ENCODE measurements at places on chromosomes 6 and 20.

DNA sequence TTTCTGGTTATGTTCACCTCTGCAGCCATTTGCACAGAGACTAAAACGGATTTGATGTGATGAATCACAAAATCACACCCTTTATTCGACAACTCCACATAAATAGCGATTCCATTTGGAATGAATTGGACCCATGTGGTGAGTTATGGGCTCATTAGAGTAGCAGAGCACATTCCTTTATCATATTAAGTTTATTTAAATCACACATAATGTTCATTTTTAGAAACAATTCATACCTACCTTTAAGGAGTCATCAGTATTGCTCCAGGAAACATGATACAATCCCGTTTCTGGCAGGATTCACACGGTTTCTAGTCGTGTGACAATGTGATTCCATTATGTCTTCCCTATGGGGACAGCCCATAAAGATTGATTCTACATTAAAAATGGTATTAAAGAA lies 303.5 kb downstream of the CDH4 start:
- peak; percentile 15 for DNase-seq

DNA sequence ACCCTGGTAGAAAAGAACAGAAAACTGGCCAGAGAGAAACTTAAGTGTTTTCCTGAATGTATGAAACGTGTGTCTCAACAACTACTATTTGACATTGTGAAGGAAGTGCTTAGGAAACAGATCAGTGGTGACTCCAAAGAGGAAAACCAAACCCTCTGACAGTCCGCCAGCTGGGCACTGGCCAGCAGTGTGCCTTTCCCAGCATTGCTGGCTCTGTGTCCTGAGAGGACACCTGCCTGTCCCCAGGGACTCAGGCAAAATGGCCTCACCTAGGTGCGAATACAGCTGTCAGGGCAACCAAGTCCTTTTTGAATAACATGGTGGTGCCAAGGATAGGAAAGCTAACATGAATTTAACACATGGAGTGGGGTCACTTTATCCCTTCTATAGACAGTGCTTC lies 72.5 kb downstream of the NDUFAF5 start:
- no peak for DNase-seq

- no peak for DNase-seq
Measured at GRCh38 chr6:2503816-2504494, 246.8 kb downstream of the MYLK4 start.

DNA sequence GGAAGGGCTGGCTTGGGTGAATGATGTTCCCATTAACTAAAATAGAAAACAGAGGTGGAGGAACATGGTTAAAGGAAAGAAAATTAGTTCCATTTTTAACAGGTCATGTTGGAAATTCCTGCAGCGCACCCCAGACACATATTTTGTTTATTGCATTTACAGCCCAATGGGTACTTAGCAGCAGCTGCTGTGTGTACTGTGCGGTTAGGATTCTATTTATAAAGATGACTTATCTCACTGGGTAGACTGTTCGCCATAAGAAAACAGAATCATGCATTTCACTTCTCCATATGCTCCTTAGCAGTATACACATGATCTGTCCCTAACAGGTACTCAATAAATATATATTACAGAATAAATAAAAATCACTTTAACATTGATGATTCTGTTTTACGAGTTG lies 135.8 kb downstream of the SLC35F1 start:
- no peak for DNase-seq

DNA sequence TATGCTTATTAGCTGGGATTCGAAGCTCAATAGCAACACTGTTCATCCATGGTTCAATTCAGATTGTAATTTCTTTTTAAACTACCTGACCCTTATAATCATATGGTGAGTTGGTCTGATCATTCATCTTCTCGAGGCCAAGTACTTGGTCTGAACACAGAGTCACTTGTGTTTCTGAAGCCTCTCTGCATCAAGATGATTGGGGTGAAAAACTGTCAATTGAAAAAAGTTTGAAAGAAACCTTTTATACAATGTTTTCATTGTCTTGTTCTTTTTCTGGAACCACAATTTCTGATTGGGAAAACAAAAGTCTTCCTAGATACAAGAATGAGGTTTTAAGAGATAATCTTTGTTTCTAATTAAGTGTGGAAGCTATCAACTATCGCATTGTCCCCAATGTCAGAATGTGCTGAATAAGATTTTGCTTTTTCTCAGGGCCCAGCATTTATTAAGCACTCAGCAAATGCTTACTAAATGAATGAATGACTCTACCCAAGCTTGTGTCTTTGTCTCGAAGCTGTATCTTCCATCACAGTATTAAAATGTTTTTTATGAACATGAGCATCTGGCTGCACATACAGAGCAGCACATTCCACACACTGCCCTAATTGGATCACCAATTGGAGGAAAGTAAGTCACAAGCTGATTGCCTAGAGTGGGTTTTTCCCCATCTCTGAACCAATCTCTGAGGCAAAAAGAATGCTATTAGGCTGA lies 45.0 kb upstream of the MOXD1 start:
- no peak for DNase-seq

- peak; percentile 66 for DNase-seq
Measured at GRCh38 chr6:21873562-21873961, 280.0 kb downstream of the SOX4 start.

- no peak for DNase-seq
Measured at GRCh38 chr6:158755636-158756035, 63.5 kb downstream of the EZR start.

GRCh38 chr20:5364997-5365597 lies 48.3 kb upstream of the PROKR2 start:
- DNase-seq: no peak

- DNase-seq: no peak
Measured at GRCh38 chr20:51385646-51386530, 156.6 kb downstream of the NFATC2 start.

DNA sequence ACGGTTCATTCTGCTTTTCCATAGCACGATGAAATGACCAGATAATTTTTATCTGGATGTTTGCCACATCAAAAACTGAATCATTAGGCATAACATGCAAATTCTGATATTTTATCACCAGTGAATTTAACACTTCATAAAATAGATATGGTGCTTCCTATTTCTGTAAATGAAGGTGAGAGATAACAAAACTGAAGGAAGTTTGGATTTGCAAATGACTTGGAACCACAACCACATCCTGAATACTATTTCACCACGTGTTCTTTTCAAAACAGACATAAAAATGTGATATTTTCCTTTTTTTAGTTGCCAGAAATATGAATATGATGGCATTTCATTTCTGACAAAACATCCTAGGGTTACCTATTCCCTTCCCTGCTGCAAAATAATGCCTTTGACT lies 146.1 kb downstream of the EDN1 start:
- no peak for DNase-seq

DNA sequence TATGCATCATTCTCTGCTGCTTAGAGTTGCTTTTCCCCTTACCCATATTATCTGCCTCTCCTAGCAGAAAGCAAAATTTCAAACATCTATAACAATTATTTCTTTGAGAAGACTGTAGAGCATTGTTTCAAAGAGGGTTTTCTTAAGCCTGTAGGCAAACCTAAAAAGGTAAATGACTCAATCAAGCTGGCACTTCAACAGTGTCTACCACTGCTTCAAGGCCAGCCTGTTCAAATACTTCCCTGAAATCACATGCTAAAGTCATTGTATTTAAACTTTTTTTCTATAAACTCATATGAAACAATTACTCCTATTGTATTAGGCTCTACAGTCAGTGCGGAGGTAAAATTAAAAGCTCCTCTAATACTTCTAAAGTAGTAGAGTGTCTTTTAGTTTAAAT lies 87.1 kb downstream of the OGFRL1 start:
- DNase-seq: no peak

DNA sequence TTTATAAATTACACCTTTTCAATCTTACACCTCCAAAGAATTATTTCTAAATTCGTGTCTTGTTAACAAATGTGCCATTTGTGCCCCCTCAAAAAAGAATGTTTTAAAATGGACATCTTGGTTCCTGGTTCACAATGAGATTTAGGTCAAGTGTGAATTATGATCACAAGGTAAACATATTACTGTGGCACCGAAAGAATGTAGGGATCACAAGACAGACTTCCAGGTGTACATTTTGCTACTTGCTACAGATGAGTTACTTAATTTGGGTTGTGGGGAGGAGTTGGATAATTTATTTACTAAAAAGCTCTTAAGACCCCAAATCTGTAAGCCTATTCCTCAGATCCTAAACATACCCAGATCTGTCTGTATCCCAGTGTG lies 25.0 kb upstream of the ADTRP start:
- no peak for DNase-seq

DNA sequence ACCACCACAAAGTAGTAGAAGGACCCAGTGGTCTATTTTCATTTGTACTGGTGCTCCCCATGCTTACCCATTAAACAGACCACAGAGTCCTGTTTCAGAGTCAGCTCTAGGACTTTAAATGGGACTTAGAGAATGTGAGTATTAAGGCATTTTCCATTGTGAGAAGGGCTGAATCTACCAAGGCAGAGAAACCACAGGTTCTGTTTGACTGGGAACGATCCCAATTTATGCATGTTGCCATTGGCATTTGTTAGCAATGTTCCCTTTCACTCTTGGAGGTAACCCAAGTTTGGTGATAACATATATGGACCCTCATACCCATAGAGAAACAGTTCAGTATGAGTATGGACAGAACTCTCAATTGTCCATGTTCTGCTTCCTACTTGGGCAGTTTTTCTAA lies 672.8 kb downstream of the KIF16B start:
- DNase-seq: no peak

DNA sequence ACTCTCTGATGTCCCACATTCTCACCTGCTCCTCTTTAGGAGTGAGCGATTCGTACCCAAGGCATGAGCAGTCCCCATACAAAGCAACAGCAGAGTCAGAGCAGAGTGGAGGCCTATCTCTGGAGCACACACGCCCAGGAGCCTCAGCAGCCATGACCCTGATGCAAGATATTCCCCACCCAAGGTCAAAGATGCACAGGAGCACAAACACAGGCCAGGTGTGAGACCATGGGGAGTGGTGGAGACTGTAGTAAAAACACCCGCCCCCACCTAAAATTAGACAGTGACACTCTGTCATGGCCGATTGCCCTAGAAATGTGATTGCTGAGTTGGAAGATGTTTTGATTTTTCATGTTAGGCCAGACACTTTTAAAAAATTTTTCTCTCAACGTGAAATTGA lies 21.4 kb downstream of the RRBP1 start:
- DNase-seq: no peak

DNA sequence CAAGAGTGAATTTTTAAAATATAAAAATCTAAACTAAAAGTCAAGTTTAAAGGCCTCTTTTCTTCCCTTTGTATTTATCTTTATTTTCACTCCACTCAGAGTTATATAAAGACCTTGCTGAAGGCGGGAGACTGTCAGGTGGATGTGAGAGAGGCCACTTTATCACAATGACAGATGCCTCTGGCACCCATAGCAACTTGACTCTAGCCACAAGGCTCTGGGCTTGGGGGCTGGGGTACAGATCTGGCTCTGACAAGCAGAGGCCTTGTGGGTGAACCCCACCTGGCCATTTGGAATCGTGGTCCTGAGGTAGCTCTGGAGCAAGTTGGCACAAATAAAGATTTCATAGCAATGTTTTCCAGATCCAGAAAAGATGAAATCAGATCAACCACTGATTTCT lies 417.2 kb downstream of the RFPL4B start:
- no peak for DNase-seq

- DNase-seq: peak; percentile 98
Measured at GRCh38 chr6:3825851-3826581, 23.2 kb upstream of the FAM50B start.

DNA sequence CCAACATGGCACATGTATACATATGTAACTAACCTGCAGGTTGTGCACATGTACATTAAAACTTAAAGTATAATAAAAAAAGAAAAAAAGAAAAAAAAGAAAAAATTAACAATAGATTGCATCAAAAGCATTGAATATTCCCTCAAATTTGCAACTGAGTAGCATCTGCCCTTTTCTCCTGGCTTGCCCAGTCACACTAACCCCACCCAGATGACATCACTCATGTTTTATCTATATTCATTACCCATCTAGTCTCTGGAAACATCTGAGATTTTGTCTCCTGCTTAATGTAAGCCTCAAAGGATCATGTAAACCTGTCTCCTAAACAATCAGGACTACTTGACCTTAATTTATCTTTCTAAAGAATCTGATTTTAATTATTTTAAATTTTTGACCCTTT lies 706.8 kb downstream of the CD109 start:
- no peak for DNase-seq

- DNase-seq: no peak
Measured at GRCh38 chr6:128252341-128253176, 267.8 kb downstream of the PTPRK start.

- no peak for DNase-seq
Measured at GRCh38 chr6:34319471-34319885, 70.7 kb upstream of the SMIM29 start.

- DNase-seq: no peak
Measured at GRCh38 chr6:49462599-49462926, 490 bp downstream of the MMUT start.

DNA sequence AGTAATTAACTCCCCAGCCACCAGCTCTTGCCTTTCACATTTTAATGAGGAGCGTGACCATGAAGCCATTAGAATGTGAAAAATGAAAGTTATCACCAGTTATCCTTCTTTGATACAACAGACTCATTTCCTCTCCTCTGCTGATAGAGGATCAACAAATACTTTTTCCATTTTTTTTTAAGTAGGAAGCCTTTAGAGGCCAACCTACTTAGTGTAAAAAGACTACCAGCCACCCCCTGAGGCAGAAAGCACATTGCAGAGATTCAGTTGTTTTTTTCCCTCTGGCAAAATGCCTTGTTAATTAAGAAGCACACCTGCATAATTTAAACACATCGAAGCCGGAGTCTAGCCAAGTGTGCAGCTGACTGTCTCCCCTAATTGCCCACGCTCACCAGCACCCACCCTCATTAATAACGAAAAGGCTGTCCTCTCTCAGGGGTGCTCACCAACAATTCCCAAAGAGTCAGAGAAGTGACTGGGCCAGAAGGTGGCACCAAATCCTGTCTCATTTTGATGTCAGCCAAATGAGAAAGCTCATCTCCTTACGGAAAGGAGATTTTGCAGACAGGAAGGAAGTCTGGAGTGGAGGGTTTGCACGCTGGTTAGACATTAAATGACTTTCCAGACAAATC lies 60.9 kb upstream of the MC3R start:
- no peak for DNase-seq

GRCh38 chr6:110822249-110822648 lies 7.0 kb upstream of the CDK19 start:
- DNase-seq: peak; percentile 71
